Stimulated activated CD8-positive, alpha-beta memory T cell treated with anti-CD3 and anti-CD28 coated beads, Interleukin-15, amount 100 ng/mL, for 1 hour (primary cell): ENCODE measurements at places on chromosomes 1 and 21.
A peak's percentile ranks its signal among the peaks of the same experiment; 100 is the strongest.

DNA sequence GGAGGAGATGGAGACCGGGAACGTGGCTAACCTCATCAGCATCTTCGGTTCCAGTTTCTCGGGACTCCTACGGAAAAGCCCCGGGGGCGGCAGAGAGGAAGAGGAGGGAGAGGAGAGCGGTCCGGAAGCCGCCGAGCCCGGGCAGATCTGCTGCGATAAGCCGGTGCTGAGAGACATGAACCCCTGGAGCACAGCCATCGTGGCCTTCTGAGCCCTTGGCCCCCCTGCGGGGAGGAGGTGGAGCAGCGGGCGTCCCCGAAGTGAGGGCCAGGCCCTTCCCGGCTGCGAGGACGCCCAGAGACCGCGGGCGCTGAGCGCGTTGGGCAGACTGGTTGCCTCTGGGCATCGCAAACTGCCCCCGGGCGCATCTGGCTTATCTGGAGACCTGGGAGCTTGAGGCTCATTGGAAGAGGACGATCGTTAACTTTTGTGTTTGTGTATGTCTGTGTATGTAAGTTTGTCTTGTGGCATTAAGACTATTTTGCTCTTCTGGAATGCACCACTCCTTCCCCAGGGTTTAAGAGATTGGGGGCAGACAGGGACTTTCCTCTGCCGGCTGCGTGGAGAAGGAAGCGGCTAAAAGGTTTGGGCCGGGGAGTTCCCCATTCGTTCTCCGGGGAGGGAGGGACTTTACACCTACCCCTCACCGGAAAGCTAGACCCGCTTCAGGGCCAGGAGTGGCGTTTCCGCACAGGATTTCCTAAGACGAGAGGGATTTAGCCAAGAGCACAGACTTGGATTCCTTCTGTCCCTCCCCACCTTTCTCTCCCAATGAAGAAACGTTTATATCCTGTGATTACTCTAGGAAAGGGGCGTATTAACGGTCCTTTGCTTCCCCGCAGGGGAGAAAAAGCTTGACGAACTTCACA, 1.4 kb downstream of the IER5 start:
- DNase-seq: peak; percentile 62

DNA sequence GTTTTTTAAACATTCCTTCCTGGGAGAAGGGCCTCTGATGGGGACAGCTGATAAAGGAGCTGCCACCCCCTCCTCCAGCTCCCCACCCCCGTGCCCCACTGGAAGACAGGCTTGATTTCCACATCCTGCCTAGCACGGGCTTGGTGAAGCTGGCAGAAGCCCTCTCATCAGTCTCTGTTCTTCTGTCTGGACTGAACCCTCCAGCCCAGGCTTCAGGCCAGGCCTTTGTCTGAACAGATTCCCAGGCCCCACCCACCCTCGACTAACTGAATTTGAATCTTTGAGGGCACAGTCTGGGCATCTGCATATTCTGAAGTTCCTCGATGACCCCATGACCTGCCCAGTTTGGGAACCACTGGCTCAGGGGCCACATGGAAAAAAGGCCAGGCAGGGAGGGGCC, 75.3 kb downstream of the CD58 start:
- no peak for DNase-seq

- DNase-seq: no peak
These were observed 30.1 kb downstream of the RCC2 start for GRCh38 chr1:17409391-17409811.

- DNase-seq: no peak
These were observed 754 bp upstream of the LSS start for GRCh38 chr21:46229133-46229922.

DNA sequence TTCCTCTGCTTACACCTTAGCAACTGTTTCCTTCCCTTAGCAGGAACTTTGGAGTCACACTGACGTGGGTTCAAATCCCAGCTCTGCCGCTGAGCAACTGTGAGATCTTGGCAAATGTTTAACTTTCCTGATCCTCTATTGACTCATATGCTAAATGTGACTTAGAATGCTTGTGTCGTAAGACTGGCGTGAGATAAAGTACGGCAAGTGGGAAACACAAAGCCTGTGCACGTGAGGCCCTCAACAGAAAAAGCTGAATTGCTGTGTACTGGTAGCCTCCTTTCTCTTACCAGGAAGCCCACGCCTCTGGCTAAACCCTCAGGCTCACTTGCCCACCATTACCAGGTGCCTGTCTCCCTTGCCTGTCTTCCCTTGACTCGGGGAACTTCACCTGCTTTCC, 135.4 kb upstream of the TNR start:
- no peak for DNase-seq

GRCh38 chr1:45550401-45551351, at the start of gene AKR1A1:
Gene AKR1A1 (plus strand): TSS chr1:45550826. CDS start chr1:45561795, 10,969 bp downstream.
- DNase-seq: peak; percentile 62

GRCh38 chr1:161037661-161038522, 872 bp downstream of the TSTD1 start:
- DNase-seq: no peak

DNA sequence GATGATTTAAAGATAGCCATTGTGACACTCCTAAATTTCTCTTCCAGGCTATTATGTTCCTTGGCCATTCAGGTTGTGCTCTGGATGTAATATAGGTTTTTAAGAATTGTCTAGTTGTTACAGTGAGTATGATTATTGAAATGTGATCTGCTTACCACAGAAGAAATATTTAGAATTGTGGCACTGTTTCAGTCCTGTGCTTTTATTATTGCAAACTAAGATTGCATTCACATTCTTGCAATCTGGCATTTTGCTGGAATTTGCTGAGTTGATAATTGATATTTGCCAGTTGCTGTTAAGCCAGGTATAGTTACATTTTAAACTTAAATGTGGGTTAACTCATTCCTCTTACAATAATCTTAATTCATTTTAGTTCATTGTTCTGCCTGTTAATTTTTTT, 22.3 kb downstream of the EXO1 start:
- no peak for DNase-seq

DNA sequence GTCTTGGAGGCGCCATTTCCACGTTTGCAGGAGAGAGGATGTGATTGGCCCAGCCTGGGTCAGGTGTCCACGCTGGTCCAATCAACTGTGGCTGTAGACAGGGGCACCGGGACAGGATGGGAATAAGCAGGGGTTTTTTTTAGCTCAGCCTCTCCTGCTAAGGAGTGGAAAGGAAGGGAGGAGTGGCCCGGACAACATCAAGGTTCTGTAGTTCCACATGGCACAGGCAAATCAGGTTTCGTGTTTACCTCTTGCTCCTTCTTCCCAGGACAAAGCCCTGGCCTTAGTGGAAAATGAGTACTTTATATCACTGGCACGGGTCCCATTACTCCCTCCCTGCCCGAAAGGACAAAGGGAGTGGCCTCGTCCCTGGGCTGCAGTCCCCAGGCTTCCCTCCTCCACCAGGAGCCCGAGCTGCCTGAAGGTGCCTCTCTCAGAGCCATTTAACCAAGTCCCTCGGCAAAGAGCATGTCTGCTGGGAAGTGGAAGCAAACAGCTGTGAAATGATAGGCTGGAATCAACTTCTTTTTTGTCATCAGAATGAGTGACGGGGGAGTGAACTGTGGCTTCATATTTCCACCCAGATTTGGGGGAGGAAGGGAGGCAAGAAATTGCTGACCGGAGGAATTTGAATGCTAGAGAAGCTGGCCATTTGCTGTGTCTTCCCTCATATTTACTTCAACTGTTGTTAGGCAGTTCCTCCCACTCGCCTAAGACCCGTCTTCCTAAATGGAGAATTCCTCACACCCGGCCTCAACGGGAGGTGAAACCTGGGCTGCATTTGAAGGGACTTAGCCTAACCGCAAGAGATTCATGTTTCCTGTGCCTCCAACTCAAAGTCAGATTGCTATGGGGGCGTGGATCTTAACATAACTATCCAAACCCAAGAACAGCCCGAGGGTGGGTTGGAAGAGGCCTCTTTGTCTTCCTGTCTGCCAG, 84.9 kb upstream of the SLC44A3 start:
- DNase-seq: no peak

DNA sequence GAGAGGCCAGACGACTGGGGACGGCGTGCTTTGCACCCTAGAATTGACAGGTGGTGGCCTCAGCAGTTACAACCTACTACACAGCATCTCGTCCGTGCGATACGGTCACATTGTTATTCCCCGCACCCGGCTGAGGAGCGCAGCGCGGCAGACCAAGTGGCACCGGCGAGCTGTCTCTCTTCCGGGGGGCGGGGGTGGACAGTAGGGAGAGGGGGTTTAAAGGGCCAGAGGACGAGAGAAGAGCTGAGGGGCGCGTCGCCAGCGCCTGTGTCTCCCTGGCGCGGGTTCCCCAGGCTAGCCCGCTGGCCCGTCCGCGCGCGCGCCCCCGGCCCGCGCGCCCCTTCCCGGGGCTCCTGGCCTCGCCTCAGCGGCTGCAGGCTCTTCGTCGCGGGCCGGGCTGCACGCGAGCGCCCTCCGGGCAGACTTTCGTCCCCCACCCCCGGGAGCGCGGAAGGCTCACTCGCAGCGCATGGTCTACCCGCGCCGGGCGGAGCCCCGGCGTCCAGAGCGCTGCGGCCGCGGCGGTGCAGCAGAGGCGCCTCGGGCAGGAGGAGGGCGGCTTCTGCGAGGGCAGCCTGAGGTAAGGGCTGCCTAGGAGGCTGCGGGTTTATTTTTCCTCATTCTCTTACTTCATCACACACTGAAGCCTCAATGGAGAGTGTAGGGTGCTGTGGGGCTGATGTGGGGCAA, at the start of gene PDE4B:
TSS of gene PDE4B (plus strand) at position 227 of the 690 bp plus-strand sequence.
- no peak for DNase-seq

GRCh38 chr1:76857138-76857537, 10.1 kb upstream of the ST6GALNAC5 start:
- DNase-seq: no peak

DNA sequence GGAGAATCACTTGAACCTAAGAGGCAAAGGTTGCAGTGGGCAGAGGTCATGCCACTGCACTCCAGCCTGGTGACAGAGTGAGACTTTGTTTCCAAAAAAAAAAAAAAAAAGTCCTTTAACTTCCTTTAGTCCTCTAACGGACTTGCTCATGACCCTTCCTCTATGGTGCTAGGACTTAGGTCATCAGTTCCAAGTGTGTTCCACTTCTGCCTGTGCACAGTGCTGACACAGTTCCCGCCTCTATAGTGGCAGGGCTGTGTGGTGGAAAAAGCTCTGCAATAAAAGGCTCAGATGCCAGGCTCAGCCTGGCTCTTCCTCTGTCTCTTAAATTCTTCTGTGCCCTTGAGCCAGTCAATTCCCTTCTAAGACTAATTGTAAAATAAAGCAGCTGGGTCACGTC, 22.0 kb downstream of the CC2D1B start:
- no peak for DNase-seq

- no peak for DNase-seq
These were observed 43.3 kb downstream of the IARS2 start for GRCh38 chr1:220137019-220137786.

DNA sequence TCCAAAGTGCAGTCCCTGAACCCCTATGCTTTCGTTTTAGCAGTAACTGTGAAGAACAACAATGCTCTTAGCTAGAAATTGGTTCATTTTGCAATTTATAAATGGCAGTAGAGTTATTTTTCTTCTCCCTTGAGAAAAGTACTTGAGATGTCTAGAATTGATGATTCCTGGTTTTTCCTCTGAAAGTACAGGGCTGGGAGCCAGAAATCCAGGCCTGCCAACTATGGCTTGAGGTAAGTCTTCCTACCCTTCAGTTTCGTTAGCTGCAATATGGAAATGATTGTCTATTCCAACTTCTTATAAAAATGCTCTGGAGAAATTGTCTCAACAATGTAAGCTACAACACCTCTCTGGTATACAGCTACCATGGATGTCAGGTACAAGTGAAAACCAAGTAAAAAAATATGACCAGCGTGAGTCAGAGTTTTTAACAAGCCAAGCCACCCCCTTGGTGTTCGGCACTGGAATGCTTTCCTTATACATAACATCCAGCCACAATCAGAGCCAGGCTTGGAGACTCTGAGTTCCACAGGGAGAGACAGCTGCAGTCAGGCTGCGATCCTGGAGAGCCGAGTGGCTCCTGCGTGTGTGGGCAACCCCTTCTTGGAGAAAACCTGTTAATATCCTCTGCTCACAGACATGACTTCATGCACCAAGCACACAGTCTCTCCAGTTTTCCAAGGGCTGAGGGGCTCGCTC, 22.0 kb downstream of the TSPAN2 start:
- no peak for DNase-seq

DNA sequence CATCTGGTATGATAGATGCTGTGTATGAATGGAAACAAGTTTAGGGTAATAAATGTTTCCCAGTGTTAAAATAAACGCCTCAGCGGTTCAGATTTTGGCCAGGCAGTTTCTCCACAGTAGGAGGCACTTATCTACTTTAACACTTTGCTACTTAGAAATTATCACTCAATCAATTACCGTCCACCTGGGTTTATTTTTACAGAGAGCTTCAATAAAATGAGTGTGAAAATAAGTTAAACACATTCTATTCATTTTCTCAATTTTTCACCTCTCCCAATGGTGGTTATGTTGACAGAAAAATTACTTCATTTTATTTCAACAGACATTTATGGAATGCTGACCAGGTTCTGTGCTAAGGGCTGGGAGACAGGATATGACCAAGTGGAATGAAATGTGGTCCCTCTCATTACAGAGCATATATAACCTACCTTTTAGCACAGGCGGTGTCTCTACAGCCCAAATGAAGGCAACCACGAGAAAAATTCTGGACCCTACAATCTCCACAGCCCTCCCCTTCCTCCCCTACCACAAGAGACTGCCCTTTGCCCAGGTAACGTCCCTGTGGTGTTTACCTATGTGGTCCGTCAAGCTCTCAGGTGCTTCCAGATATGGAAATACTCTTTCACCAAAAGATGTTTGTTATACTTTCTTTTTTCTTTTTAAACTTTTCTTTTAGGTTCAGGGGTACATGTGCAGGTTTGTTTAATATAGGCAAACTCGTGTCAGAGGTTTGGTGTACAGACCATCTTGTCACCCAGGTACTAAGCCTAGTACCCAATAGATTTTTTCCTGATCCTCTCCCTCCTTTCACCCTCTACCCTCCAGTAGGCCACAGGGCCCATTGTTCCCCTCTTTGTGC, 105.5 kb downstream of the HLCS start:
- no peak for DNase-seq

- DNase-seq: no peak
These were observed 10.0 kb upstream of the MCOLN3 start for GRCh38 chr1:85058311-85058710.

DNA sequence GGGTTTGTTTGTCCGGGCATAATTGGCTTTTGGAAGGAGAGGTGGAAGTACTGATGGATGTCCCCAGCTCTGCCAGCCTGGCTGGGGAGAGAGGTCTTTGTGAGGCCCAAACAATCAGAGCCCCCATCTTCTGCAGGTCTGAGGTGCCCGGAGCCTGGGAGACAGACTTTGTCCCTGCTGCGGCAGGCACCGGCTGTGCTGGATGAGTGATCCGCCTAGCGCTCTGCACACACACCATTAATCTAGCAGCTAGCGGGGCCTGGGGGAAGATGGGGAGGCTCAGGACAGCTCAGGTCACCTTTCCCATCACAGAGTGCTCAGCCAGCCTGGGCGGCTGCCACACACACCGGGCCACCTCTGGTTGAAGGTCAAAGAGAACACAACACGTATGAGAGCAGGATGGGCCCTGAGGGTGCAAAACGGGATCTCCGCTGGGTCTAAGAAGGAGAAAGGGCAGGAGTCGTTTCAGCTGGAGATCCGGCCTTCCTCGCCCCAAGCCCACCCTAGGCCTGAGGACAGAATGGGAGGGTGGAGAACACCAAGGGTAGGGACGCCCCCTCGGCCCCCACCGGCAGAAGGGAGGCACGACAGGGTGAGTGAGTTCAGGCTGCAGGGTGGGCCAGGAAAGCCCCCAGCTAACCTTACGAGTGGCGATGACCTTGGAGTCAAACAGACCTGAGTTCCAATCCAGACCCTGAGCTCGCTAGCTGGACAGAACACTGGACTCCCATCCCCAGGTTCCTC, 341.8 kb downstream of the NPHP4 start:
- no peak for DNase-seq

- DNase-seq: no peak
These were observed 9.3 kb downstream of the CHD5 start for GRCh38 chr1:6170742-6171201.
